ENCODE measurements at places on chromosomes 6 and 20.

GRCh38 chr20:59772931-59773913, 160.2 kb downstream of the SYCP2 start:
- no peak for DNase-seq

DNA sequence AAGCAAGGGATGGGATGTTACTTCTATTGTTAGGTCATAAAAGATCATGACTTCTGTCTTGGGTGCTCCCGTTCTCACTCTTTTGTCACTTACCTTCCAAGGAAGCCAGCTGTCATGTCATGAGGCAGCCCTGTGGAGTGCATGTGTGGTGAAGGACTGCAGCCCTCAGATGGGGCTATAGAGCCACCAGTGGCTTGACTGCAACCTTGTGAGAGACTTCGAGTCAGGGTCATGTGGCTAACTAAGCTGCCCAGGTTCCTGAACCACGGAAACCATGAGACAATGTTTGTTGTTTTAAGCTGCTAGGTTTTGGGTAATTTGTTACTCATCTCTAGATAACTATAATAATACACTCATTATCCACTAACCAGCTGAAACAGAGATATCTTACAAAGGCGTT, 477.1 kb downstream of the BTBD3 start:
- DNase-seq: no peak

DNA sequence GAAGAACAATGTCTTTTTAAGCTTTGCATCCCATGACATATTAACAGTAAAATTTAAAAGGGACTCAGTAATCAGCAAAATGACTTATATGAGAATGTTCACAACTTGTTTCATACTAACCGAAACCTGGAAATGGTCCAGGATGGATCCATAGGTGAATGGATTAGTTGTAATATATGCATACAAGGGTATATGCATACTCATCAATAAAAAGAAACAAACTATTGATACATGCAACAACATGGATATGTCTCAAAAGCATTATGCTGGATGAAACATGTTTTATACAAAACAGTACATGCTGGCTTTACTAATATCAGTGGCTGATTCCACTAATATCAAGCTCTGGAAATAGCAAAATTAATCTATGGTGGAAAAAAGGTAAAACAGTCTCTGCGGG, 108.5 kb upstream of the HIVEP1 start:
- DNase-seq: no peak

- no peak for DNase-seq
Measured at GRCh38 chr6:116665464-116665863, 3.1 kb downstream of the ZUP1 start.

DNA sequence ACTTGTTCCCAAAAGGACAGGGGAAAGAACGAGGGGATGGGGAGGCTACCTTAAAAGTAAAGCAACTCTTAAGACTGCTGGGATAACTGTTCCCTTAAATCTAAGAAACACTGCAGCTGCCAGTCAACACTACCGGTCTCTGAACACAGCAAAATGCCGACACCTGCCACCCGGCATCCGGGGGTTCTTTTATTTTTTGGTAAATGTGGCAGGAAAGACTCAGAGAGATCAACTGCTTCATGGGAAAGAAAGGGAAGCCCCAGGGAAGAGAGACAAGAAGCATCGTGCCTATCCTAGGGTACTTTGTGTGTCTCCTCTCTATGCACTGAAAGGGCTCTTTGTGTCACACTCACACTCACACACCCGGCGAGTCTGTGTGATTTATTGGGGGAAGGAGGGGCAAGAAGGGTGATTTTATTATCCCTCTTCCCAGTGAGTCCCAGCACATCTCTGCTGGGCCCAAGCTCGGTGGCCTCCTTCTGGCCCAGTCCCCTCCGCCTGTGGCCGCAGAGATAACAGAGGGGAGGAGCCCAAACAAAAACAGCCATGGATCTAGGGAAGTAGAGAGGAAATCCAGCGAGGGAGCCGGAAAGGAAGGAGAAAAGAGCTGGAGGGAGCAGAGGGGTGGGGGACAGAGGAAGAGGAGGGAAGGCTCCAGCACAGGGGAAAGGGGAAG, 1.4 kb downstream of the FYN start:
- no peak for DNase-seq

GRCh38 chr6:112149719-112150263, 62.4 kb downstream of the FAM229B start:
- no peak for DNase-seq

DNA sequence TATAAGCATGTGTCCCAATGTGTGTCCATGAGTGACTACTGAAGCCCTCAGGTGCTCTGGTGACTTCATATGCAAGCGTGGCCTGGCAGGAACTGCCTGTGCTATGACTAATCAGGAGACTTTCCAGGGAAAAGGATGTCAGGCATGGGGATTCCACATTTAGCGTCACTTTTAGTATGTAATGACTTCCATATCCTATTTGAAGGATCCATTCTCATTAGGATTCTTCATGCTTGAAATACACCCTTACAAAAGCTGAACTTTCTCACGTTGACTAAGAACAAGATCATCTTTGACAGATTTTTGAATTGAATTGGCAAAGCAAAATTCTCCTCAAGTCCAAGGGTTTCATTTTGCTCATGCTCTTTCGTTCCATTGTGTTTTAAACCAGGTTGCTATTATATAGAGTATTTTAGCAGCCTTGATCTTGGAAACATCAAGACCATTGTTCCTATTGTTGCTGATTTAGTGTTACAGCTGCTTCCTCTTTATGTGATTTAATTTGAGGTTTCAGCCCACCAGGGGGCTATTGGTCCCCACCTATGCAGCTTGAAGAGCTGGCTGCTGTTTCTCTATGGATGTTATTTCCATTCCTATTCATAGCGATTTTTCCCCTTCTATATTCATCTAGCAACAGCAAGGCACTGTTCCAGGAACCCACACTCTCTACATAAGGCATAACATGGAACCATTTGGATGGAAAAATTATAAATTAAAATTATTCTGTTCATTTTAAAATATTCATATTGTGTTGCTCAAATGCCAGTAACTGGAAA, 418.6 kb downstream of the CDKAL1 start:
- DNase-seq: no peak
